ENCODE measurements at places on chromosomes 6 and 20.

- DNase-seq: no peak
Observed at GRCh38 chr20:21714297-21715192, 9.1 kb downstream of the PAX1 start.

DNA sequence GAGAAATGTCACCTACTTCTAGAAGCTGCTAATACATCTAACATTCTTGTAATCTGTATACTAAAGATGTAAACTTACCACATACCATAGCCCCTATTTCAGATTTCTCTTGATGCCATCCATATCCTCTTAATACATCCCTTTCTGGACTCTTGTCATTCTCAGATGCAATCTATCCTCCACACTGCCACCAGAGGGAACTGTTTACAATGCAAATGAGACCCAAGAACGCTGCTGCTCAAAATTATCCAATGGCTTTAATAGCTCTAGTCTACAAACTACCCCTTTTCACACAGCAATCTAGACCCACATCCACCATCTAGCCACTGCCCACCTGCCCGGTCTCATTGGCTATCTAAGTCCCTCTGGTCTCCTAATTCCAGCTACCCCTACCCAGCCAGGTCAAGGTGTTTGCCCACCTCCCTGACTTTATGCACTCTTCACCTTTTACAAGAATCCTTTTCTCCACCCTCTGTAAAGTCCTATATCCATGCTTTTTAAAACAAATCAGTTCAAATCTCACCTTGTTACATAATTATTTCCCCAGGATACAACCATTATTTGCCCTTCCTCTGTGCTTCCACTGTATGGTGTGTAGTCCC is 14.8 kb downstream of the FAXC start:
- no peak for DNase-seq

DNA sequence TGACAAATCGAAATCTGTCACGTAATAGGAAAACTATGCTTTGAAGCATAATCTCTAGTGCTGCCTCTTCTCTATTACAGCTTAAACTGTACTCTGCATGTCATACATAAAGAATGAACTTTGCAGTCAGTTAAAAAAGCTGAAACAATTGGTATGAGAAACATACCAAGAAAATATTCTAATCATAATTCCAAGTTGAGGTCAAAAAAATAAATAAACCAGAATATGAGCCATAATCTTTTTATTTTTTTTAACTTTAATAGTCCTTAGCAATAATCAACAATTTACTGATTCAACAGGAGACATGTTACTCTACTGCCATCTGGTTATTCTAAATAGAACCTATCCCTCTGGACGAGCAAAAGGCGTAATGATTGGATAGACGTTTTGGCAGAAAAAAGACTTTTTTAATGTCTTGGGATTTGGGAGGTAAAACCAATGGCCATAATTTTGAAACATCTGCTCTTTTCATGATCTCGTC is 224.4 kb upstream of the FLRT3 start:
- no peak for DNase-seq

DNA sequence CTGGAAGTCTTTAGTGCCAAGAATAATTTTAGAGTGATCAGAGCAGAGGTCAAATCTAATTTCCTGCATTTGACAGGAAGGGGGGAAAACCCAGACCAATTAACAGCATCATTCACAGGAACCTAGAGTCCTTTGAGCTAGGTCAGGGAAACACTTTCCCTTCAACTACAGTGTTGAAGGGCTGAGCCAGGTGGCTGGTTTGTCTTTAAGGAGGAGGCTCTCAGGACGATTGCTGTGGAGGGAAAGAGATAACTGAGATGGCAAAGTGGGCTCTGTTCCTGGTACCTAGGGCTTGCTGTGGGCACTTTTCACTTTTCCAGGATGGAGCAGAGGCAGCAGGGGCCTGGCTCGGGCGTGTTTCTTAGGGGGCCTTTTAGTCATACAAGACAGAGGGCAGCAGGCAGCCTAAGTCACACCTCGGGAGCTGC is 111.9 kb downstream of the SCML4 start:
- no peak for DNase-seq

DNA sequence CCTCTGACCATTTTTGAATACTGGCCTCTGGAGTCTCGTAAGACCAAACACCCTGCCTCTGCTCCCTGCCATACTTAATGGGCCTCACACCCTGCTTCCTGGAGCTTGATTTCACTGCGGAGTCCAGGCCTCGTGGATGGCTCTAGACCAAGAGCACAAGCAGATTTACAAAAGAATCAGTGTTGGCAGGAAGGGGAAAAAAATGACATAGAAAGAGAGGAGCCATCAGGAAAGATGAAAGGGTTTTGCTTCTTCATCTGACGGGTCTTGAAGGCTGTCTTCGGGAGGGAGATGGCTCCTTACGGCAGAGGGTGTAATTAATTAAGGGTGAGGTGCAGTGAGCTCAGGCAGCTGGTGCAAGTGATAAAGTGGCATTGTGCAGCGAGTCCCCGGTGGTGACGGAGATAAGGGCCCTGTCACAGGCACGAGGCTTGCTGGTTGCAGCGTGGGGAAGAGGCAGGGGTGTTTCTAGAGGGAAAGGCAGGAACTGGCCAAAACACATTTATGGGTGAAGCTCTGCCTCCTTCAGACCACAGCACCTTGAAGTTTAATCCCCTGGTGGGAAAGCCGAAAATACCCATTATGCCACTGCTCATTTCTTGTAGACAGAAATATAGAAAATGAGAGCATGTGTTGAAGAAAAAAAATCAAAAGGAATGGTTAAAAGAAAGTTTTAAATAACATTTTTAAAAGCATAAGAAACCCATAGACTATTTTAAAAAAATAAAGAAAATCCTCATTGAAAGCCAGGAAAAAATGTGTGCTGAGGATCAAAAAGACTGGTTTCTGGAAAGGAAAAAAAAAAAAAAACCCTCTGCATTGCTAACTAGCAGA is 128.6 kb upstream of the LRFN2 start:
- DNase-seq: no peak

DNA sequence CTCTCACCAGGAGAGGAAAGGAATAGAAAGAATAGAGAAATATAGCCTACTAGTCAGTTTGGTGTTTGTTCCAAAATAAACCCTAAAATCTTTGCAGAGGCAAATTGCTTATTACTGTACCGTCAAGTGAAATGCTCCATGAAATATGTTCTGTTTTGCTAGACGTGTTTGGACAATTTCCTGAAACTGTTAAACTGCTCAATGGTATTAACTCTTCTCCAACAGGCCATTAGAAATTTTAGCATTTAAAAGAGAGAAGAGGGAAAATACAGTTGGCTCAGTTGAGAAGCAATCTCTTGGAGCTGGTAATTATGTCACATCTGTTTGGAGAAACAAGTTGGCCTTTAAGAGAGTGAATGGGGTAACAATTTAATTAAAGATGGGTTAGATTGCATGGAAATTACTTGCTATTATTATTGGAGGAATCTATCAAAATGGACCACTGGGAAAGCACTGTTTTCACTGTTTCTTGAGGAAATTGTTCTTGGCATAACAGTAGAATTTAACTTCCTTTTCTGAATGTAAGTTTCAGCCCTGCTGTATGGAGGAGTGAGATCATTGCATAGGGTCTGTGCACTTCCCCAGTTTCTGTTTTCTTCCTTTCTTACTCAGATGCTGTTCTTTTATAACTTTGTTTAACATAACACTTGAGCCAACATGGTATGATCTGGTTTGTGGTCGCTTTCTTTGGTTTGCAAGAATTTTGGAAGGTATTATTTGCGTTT is 373.6 kb downstream of the PLCB1 start:
- no peak for DNase-seq

DNA sequence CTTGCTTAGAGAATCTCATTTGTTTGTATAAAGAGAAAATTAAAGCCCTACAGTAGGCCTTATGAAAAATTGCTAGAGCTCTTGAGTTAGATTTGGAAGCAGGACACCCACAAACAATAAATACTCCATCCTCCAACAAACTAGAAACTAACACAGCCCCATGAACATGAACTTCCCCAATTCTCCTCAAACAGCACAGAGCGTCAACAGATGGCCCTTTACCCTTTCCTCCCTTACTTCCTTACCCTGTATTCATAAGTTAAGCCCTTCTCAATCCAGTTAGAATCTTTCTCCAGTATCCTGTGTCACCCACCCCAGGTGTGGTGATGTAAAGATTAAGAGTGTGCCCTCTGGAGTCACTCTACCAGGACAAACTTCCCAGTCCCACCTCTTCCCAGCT is 113.7 kb downstream of the UNC5CL start:
- no peak for DNase-seq

DNA sequence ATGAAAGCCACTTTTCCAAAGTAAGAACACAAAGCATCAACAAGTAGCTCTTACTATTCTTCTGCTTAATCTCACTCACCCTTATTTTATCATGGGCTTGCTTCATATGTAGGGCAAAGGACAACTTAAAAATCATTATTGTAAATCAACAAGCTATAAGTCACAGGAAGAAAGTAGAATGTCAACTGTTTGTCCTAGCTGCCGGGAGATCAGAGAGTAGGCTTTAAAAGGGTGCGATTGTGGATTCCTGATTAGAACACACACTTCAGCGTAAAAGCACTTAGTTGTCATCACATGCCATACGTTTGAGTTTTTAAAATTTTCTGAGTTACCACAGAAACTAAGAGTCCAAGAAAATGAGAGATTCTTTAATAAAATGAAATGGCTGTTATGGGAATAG is 44.4 kb upstream of the NHSL1 start:
- DNase-seq: no peak

- peak; percentile 47 for DNase-seq
Observed at GRCh38 chr20:25148181-25148981, 47.1 kb upstream of the ENTPD6 start.

DNA sequence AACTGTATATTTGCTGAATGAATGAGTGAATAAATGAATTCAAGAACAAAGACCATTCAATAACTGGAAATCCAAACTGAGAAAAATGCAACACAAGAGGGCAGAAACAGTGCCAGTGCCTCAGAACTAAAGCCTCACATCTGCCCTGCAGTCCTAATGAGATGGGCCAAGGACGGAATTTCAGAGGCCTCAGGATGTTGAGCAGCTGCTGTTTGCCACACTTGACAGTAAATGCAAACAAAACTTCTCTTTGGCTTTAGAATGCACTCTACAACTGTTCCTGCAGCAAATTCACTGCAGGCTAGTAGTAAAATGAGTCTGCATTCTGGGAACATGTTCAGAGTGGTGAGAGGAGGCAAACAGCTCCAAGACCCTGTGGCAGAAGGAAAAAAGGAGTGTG is 177.6 kb upstream of the LRFN2 start:
- no peak for DNase-seq

DNA sequence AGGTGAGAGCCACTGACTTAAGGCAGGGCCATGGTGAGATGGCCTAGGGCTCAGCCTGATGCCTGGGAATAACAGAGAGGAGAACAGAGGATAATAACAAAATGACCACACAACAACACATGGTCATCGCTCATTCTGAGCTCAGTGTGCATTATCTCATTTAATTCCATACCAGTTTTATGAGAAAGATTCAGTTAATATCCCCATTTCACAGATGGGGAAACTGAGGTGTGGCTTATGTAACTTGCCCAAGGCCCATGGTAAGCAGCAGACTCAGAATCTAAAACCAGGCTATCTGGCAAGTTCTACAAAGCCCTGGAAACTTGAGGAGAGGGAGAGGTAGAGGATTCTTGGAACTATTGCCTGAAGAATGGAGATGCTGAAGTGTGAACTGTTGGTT is 200.9 kb upstream of the PMEPA1 start:
- no peak for DNase-seq

DNA sequence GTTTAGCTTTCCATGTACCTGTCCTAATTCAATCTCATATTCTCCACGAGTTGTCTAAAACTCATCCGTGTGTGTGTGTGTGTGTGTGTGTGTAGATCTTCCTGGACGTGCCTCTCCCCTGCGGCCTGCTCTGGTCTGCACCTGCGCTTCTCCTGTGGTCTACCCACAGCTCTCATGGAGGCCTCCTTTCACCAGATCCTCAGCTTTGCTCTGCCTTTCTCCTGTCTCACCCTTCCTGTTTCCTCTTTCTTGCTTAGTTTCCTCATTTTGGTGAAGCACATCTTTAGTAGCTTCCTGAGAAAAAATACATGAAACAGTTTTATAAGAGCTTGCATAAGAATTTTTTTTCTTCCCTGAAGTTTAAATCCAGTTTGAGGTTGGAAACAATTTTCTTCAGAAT is 18.1 kb downstream of the SLX4IP start:
- no peak for DNase-seq

DNA sequence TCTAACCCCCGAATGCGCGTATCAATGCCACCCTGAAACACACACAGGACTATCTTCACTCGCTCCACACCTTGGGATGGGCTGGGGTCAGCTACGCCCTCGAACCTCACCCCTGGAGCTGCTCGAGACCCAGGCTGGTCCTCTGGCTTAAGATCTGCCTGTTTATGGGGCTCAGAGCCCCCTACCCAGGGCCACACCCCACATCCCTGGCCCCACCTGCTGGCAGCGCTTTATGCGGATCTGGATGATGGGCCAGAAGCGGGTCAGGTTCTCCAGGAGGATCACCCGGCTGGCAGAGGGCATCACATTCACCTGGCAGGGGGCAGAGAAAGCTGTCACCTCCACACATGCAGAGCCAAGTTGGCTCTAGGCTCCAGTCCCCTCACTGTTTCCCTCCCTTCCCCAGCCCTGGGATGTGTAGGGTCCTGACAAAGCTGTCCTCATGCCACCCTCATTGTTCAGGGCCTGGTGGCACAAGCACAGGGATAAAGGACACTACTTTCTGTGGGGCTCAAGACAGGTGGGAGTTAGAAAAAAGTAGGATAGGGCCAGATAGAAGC is 8.2 kb downstream of the CUL7 start:
- no peak for DNase-seq

- DNase-seq: no peak
Observed at GRCh38 chr6:150720774-150721233, 121.1 kb downstream of the PLEKHG1 start.

DNA sequence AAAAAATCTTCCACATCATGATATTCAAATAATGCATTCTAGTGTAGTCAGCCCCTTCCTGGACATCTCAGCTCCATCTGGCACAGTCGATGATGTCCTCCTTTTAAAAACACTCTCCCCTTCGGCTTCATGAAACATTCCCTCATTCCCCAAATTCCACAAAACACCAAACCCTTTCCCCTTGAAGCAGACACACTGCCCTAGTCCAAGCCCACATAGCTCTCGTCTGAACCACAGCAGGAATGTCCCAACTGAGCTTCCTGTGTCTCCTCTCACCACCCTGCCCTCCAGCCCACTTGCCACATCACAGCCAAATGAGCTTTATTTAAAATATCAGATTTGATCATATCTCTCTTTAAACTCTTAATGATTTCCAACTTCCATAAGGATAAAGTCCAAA is 106.4 kb upstream of the CARMIL1 start:
- DNase-seq: no peak

- DNase-seq: no peak
Observed at GRCh38 chr6:136945711-136946121, 23.6 kb downstream of the SLC35D3 start.

DNA sequence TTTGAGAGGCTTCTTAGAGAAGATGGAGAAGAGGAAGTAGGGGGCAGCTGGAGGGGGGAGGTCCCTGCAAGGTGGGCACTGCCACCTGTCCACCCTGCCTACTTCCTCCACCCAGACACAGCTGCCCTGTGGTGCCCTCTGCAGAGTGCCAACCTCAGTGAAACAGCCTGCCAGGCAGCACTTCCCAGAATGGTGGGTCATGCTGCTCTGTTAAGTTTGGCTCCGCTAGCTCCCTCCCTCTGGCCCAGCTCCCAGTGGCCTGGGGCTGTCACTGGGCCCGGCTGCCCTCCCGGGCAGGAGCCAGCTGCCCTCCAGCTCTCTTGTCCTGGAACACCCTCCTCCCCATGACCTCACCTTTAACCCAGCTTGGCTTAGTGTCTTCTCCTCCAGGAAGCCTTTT is 5.1 kb upstream of the EPB41L1 start:
- DNase-seq: no peak

- no peak for DNase-seq
Observed at GRCh38 chr20:46341074-46342009, 33.0 kb upstream of the CDH22 start.

Measured in activated T-cell treated with anti-CD3 and anti-CD28 coated beads for 48 hours (primary cell).